Fibroblast of skin of scalp (primary cell): ENCODE measurements at places on chromosomes 7 and 10.

- no peak for DNase-seq
Observed at GRCh38 chr10:86497621-86498020, 24.0 kb downstream of the WAPL start.

- no peak for DNase-seq
Observed at GRCh38 chr10:69600761-69601330, 27.6 kb upstream of the NEUROG3 start.

- DNase-seq = no peak
Observed at GRCh38 chr10:32445036-32445435, 904 bp upstream of the CCDC7 start.

DNA sequence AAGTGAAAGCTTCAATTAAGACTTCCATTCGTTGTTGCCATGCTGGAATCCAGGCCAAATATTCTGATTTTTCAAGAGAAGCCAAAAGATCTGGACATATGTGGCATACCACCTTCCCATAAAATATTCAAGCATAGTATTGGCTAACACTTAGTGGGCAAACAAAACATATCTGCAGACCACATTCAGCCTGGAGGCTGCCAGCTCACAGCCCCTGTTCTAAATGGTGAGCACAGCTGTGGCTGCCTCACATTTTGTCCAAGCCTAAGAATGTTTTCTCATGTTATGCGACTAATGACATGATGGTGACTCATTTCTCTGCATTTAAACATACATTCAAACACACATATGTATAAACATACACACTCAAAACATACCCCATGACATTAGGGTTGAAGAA, 10.6 kb upstream of the CALU start:
- peak; percentile 88 for DNase-seq

DNA sequence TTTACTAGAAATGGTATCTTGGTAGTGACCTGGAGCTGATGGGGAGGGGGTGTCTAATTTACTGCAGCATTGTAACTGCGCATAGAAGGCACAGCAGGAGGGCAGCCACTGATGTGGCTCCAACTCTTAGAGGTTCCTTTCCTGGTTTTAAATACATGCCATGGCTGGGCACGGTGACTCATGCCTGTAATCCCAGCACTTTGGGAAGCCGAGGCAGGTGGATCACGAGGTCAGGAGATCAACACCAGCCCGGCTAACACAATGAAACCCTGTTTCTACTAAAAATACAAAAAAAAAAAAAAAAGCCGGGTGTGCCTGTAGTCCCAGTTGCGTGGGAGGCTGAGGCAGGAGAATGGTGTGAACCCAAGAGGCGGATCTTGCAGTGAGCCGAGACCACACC, 19.2 kb upstream of the SEC61G start:
- DNase-seq = no peak

DNA sequence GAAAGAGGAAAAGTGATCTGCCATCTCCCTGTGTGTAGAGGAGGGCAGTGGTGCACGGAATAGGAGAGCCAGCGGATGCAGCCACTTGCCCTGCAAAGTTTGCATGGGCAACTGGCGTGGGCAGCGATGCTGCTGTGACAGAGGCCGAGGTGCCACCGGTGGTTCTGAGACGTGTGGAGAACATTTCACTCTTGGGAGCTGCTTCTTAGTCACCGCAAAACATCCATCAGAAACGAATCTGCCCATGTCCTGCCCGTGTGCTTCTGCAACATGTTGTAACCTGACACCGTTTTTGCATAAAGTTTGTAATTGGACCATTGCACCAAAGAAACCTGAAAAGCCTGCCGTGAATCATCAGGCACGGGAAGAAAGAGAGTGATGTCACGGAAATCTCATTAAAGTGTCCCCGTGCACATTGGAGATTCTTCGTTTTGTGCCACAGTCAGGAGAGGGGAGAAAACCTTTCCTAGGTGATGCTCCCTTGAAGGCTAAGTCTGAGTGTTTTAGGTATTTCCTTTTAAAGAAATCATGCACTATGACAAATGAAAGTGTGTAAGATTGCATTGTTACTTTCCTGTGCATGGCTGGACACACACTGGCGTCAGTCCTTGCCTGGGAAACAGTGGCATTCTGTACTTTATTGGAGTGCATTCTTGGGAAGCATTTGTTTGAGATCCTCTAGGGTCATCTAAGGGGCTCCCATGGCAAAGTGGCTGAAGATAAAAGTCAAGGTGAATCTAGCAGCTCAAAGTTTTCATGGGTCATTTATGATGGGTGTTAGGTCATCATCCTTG, 302.6 kb downstream of the KLF6 start:
- DNase-seq = peak; percentile 90

GRCh38 chr10:67175354-67175753, 249.5 kb downstream of the LRRTM3 start:
- no peak for DNase-seq

DNA sequence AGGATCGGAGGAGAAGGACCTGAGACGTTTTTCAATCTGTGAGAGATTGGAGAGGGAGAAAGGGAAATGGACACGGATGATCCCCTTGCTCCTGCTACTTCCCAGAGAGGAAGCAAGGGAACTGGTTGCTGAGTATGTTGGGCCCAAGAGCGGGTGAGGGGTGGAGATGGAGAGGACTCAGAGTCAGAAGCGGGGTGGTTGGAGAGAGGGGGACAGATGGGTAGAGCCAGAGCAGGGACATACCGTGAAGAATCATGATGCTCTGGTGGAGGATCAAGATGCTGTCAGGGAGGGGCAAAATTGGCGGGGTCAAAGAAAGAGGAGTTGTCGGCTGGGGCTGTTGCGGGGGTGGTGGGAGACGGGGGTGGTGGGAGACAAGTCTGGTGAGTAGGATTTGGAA, 2.4 kb upstream of the CHST3 start:
- DNase-seq = no peak

DNA sequence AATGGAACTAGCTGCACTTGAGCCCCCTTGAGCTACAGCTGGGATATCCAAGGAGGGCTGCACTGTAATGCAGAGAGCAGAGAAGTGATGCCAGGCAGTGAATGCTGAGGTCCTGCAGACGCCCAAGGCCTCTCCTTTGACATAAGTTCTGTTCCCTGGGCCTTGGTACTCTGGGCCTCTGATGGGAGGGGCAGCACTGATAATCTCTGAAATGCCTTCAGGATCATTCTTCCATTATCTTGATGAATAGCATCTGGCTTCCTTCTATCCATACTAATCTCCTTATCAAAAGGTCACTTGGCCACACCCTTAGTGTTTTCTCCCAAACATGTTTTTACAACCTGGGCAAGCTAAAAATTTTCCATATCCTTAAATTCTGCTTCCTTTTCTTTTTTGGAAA, 6.9 kb downstream of the GRB10 start:
- DNase-seq = no peak

DNA sequence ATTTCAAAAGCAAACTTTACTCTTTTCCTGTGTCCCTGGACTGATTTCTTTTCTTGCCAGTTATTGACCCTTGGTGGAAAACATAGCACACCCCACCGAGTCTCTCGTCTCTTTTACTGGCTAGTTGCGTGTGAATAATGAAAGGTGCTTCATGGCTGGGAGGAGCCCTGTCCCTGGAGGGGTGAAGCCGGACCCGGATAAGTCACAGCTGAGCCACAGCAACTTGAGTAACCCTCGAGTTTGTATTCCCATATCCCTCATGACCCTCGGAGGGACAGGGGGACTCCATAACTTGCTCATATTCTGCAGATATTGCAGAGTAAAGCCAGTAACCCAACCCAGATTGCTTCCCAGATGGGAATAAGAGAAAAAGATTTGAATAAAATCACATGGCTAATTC, 147.5 kb upstream of the FRMD4A start:
- DNase-seq = no peak

DNA sequence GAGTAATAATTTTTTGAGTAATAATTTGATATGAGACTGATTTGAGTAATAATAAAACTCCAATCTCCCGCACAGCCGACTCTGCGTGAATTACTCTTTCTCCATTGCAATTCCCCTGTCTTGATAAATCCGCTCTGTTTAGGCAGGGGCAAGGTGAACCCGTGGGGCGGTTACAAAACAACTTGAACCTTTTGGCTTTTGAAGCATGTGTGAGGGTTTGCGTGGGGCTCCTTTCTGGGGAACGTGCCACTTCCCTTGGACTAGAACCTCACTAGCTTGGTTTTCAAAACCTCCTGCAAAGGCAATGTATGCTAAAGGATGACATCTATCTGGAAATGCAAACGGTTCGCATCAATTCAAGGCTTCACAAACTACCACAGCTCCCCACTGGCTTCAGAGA, 1.5 kb downstream of the CRPPA start:
- no peak for DNase-seq

DNA sequence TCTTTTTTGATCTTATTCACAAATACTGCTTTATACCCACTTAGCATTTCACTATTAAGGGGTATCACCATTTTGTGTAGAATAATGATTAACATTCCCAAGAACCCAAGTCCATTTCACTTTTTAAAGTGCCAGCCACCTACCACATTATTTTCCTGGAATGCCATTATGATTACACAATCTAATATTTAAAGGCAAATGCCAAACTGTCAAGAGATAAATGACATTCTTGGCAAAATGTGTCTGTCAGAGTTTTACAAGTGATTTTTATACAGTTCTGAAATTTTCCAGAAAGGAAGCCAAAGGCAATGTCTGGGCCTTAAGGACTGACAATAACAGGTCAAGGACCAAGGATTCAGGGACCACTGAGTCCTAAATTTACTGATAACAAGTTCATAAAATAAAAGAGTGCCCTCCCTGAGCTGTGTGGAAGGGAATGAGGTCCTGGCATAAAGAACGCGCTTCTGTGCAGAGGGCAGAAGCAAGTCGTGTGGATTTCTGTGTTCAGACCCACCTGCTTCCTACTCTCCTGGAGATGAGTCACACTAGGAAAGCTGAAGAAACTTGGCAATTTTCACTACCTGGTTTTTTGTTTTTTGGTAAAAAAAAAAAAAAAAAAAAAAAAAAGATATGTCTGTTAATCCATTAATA, 66.5 kb downstream of the UBE2H start:
- DNase-seq = no peak

- DNase-seq = no peak
Observed at GRCh38 chr7:139500770-139501138, 17.3 kb upstream of the KLRG2 start.

DNA sequence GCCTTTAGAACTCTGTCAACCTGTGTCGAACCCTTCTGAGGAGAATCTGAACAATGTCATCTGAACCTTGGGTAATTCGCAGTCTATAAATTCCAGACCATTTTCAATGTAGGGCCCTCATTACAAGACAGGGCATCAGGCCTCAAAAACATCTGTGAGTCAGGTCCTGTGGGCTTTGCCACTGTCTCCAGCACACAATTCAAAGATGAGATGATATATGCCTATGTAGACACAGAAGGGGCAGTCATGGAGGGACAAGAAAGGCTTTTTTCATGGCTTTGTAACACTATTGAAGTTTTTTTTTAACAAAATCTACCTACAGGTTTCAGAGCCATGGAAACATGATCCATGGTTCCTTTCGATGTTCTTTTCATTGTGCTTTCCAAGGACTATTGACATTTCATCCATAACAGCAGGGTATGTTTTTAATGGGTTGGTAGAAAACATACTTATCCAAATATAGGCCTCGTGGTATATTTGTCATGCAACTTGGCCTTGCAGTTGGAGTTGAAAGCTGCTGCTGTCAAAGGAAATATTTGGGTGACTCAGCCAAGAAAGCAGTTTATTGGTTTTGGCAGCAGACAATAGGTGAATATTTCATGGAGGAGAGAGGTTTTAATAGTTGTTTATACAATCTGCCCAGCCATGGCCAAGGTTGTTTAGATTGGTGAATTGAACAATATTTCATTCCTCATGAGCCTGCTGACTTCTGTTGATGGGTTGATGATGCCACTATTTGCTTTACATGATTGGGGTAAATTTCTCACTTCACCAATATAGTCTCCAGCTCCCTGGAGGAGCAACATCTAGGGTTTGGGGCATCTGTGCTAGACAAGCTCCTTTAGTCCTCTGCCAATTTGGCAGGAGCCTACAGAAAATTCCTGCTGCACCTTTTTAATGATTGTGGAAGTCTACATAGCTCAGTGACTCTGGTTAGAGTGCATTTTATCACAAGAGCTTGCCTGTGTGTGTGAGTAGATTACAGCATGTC, 158.4 kb upstream of the TMEM72 start:
- peak; percentile 97 for DNase-seq

GRCh38 chr7:19928247-19928646, 154.8 kb upstream of the TMEM196 start:
- no peak for DNase-seq

DNA sequence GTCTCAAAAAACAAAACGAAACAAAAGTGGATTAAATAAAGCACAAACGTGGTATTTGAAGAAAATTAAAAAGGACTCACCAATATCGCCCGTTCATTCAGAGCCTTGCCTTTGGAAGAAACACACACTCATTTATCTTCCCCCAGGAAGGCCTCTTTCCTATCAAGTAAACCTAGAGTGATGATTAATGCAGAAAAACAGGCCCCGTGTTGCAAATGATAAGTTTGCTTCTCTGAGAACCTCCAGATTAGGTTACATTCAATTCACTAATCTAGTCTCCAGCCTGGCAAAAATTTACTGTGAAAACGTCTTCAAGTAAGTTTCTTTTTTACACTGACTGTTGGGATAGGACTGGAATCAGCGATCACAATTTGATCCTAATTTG, 78.0 kb upstream of the C1GALT1 start:
- no peak for DNase-seq

- DNase-seq = no peak
Observed at GRCh38 chr7:37505750-37506353, 57.2 kb upstream of the ELMO1 start.

DNA sequence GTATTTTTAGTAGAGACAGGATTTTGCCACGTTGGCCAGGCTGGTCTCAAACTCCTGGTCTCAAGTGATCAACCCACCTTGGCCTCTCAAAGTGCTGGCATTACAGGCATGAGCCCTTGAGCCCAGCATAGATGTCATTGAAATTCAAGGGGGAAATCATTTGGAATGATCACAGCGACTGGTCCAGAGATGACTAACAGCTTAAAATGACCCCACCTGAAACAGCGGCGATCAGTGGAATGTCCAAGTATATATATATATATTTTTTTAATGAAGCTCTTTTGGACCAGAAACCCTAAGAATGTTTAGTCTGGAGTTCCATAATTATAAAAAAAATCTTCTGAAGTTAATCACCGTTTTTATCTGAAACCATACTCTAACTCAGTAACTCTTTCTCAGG, 12.5 kb upstream of the AKR1E2 start:
- no peak for DNase-seq

- DNase-seq = peak; percentile 60
Observed at GRCh38 chr10:22251751-22252223, 34.0 kb upstream of the EBLN1 start.

DNA sequence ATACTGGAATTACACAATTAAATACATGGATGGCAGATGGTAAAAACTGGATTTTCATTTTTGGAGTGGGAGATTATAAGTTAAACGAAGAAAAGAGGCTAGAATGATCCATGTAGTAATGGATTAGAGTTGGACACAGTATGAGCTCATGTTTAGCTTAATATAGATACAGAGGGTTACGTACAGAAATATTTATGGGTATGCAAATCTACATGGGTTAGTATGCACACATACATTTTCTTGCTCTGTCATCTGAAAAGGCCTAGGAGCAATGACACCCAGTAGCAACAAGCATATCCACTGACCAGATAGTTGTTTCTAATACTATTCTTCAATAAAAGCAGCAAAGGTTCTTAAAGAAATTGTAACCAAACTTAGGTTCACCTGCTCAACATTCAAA, 366.4 kb downstream of the SEMA3D start:
- DNase-seq = no peak
